ENCODE measurements at places on chromosomes 11 and 22.

DNA sequence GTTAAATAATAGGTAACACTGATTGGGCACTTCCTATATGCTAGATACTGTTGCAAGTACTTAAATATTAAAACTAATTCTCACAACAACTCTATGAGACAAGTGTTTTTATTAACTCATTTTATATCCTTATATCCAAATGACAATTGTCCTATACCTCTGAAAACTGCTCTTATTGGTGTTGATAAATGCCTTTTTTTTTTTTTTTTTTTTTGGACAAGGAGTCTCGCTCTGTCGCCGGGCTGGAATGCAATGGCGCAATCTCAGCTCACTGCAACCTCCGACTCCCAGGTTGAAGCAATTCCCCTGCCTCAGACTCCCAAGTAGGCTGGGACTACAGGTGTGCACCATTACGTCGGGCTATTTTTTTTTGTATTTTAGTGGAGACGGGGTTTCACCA lies 41.6 kb downstream of the MRTFA start:
- no peak for DNase-seq

DNA sequence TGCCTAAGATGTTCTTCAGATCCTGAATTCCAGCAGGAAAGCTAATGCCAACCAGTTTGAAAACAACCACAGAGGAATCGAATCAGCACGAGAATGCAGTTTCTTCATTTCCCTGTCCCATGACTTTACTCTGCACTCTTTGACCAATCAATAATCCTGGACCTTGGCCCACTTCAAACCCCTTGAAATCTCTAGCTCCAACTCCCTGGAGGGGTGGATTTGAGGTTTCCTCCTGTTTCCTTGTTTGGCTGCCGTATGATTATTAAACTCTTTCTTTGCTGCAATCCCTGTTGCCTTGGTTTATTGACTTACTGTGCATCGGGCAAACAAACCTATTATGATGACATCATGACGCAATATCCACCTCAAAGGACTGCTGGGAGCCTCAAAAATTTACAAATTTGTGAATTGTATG lies 109.3 kb downstream of the FBXO7 start:
- no peak for DNase-seq

GRCh38 chr22:17549655-17550054 lies 13.6 kb upstream of the SLC25A18 start:
- DNase-seq: no peak

DNA sequence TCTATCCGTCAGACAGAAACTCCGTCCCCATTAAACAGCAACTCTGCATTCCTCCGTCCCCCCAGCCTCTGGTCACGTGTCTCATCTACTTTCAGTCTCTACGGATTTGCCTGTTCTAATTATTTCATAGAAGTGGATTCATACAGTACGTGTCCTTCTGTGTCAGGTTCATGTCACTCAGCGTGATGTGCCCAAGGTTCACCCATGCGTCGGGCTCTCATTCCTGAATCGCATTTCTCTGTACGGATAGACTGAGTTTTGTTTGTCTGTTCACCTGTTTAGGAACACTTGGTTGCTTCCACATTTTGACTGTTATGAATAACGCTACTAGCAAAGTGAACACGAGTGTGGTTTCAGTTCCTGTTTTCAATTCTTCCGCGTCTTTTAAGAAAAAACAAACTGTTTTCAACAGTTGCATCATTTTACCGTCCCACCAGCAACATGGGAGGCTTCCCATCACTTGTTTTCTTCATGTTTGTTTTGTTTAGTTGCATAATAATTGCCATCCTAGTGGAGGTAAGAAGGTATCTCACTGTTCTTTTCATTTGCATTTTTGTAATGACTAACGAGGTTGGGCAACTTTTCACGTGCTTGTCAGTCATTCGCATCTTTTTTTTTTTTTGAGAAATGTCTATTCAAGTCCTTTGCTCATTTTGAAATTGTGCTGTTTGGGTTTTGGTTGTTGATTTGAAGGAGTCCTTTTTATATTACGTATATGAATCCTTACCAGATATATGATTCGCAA lies 8.9 kb upstream of the NLRP6 start:
- peak; percentile 99 for DNase-seq

Data from GM12864 (cell line).